GM13977 (cell line): ENCODE measurements at places on chromosomes 16 and 17.

GRCh38 chr17:48054238-48055185, 6.4 kb downstream of the NFE2L1 start:
- peak; percentile 12 for DNase-seq

- DNase-seq, result no peak
Observed at GRCh38 chr17:77318491-77319210, 177.9 kb downstream of the SEC14L1 start.

- DNase-seq, result no peak
Observed at GRCh38 chr16:58264961-58265479, 29.8 kb downstream of the PRSS54 start.

GRCh38 chr17:44971776-44972483, 3.8 kb upstream of the C1QL1 start:
- no peak for DNase-seq

DNA sequence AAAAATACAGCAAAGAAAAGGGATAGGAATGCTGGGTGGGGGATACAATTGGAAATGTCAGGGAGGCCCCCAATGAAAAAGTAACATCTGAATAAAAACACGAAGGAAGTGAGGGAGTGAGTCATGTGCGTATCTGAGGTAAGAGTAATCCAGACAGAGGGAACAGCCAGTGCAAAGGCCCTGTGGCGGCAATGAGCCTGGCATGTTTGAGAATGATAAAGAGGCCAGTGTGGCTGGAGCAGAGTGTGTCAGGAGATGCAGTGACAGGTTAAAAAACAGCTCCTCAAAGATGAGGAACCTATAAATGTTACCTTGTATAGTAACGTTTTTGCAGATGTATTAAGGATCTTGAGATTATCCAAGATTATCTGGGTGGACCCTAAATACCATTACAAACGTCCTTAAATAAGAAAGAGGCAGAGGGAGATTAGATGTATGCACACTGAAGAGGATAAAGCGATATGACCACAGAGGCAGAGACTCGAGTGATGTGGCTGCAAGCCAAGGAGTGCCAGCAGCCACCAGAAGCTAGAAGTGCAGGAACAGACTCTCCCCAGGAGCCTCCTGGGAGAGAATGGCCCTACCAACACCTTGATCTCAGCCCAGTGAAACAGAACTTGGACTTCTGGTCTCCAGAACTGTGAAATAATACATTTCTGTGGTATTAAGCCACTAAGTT, 17.8 kb upstream of the SLC35B1 start:
- DNase-seq, result no peak

DNA sequence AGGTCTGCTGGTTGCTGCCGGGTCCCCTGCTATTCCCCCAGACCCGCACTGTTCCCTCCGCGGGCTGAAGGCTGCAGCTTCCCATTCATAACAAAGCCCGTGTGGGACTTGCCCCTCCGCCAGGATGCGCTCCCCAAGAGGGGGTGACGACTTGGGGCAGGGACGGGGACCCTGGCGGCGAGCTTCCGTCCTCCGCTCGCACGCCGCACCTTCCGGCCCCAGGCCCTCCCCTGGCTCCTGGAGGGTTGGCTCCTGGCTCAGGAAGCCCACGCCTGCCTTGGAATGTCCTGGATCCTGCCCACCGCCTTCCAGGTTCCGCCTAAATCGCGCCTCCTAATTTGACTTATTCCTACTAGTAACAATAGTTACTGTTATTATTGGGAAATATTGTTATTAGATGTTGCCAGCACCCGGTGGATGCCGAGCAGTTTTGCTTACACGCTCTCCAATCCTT, 1.1 kb upstream of the TFAP4 start:
- DNase-seq, result peak; percentile 80

DNA sequence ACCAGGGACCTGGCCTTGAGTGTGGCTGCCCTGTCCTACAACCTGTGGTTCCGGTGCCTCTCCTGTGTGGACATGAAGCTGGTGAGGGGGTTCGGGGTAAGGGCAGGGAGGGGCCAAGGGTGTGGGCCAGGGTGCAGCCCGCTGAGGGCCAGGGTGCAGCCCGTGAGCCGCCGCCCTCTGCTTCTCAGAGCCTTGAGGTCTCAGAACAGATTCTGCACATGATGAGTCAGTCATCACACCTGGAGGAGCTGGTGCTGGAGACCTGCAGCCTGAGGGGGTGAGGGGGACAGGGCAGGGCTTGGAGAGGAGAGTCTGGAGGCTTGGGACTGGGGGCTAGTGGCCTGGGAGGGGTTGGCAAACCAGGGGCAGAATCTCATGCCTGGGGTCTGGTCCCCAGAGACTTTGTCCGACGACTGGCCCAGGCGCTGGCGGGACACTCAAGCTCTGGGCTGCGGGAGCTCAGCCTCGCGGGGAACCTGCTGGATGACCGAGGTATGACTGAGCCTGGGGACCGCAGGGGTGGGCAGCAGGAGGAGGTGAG, 2.2 kb downstream of the CARMIL2 start:
- DNase-seq, result peak; percentile 25

- DNase-seq, result no peak
Observed at GRCh38 chr17:48194097-48194550, 86.6 kb downstream of the SNX11 start.

DNA sequence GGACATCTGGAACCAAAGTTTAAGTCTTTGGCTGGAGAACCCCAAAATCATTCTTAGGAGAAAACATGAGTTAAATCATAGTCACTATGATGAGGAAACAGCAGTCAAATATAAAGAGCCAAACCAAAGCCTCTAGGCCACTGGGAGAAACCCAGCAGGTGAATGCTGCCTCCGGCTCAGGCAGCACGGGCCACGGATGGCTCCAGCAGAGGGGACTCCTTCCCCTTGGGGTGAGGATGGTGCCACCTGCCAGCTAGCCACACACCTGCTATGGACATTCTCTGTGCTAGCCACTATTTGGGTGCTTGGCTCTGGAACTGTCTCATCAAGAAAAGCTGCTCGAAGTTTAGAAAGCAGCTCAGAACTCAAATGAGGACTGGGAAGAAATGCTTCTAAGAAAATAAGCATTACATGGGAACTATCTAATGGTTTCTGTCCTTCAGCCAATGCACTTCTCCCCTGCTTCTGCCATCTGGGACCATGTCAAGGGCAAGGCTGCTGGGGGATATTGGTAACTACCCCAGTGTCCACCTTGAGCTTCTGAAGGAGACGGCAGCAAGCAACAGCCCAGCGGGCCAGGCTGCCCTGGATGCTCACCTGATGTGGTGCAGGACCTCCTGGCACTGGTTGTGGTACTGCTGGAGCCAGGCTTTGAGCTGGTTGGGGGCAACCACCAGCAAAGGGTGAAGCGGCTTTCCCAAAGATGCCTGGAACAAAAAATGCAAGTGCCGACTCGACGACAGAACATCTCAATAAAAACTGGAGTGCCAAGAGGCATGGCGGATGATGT, 22.5 kb downstream of the ELAC2 start:
- DNase-seq, result no peak

DNA sequence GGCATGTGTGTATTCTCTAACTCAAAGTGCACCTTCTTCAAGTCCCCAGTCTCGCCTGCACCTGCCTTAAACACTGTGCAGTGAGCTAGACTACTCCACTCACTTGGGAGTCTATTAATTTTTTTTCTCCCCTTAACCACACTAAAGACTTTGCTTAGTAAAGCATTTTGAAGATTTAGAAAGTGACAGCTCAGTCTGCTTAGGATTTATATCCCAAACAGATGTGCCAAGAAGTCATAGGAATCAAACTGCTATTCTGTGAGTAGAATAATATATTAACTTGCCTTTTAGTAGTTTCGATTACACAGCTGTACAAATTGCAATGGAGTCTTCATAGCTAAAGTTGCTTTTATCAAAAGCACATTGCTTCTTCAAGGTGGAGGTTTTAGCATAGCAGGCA, 47.2 kb upstream of the MED13 start:
- no peak for DNase-seq

- DNase-seq, result no peak
Observed at GRCh38 chr17:81456091-81456490, 56.5 kb downstream of the ACTG1 start.

DNA sequence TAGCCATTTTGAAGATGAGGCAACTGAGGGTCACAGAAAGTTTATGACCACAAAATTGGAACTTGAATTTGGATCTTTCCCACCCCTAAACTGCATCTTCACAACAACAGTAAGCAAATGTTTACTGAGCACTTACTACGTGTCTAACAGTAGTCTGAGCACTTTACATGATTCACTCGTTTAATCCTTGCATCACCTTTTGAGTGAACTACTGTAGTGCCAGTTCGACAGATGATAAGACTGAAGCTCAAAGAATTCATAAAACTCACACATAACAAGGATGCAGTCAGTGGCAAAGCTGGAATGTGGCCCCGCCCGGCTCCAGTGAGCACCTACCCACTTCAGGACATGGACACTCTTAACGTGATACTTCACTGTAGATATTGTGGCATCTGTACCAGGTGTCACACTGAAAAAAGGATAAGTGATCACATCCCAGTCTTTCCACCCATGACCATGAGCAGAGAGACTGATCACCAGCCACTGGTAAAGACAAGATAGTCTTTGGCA, 36.0 kb upstream of the HLF start:
- no peak for DNase-seq

DNA sequence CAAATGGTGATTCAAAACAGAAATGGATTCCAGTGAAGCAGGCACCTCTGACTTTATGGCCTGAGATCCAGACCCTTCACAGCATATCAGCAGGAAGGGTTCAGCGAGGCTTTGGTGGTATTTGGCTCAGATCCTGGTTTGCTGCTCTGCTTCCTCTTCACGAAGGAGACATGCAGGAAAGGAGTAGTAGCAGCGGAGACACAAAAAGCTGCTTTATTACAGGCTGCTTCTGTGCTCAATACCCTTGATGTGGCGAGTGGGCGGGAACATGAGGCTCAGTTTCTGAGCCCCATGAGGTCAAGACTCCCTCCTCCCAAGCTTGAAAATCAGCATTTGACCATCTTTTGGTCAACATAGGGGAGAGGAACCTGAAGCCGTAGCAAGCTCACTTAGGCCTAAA, 213.3 kb upstream of the AXIN2 start:
- DNase-seq, result no peak

DNA sequence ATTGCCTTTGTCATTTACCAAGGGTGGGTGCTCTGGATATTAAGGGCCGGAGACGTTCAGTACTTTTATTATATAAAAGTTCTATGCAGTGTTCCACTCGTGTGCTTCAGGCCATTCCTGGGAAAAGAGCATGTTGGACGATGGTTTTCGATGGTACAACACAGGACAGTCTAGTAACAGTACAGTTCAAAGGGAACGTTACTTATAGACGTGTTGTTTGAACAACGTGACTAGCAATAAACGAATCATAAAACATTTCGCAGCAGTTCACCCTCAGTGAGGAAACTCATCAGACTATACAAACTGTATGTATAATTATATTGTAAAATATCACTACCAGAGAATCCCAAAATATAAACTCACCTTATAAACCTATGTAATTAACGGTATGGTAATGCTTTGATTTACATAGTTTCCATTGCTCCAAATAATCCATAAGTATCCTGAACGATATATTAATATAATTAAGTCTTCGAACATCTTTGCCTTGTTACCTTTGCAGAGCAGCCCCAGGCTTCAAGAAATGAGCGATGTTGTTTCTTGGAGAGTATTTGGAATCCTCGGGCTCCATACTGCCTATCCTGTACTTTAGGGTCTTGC, 589 bp downstream of the NMT1 start:
- no peak for DNase-seq
